IPS-NIHi11 (cell line): ENCODE measurements at places on chromosomes 3 and 15.
A peak's percentile ranks its signal among the peaks of the same experiment; 100 is the strongest.

DNA sequence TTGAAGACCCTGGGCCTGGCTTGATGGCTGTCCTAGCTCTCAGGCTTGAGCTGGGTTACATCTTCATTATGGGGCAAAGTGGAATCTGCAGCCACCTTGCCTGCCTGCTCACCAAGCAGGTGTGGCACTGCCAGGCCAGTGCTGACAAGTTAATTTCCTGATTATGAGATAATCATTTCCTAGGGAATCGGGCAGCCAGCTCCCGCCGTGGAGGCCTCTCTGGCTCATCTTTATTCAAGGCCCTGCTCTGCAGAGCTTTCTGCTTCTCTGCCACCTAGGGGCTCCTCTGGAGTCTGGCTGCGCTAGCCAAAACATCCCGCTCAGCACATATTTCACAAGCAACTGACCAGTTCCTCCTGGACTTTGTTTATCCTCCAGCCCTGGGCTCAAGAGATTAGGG is 9.9 kb downstream of the LOXL1 start:
- DNase-seq: peak; percentile 60

DNA sequence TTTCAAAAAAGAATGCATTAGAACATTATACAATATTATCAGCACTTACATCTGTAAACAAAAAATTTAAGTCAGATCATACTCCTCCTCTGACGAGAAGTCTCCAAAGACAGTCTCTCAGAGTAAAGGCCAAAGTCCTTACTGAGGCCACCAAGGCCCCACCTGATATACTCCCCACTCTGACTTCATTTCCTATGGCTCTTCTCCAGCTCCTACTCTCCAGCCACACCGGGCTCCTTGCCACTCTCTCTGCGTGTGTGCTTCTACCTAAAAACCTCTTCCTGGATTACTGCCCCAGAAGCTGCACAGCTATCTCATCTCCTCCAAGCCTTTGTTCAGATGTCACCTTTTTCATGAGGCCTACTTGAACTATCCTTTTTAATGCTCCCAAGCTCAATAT is 5.0 kb downstream of the DCP1A start:
- no peak for DNase-seq

DNA sequence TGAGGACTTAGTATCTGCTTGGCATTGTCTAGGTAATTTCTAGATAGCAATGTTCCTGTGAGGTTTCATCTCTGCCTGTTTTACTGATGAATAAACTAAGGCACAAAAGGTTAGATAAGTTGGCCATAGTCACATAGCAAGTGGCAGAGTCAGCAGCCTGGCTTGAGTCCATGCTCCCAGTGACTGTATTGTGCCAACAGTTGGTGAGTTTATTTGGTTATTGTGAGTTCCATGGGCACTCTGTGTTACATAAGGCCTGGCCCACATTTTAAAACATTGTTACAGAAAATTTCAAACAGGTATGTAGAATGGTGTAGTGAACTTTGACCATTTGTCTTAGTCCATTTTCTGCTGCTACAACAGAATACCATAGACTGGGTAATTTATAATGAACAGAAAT is 15.2 kb downstream of the MCM2 start:
- DNase-seq: no peak

DNA sequence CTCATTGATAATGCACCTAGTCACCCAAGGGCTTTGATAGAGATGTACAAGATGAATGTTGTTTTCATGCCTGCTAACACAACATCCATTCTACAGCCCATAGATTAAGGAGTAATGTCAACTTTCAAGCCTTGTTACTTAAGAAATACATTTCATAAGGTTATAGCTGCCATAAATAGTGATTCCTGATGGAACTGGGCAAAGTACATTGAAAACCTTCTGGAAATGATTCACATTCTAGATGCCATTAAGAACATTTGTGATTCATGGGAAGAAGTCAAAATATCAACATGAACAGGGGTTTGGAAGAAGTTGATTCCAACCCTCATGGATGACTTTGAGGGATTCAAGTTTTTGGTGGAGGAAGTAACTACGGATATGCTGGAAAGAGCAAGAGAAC is 135.2 kb downstream of the TLE3 start:
- no peak for DNase-seq

DNA sequence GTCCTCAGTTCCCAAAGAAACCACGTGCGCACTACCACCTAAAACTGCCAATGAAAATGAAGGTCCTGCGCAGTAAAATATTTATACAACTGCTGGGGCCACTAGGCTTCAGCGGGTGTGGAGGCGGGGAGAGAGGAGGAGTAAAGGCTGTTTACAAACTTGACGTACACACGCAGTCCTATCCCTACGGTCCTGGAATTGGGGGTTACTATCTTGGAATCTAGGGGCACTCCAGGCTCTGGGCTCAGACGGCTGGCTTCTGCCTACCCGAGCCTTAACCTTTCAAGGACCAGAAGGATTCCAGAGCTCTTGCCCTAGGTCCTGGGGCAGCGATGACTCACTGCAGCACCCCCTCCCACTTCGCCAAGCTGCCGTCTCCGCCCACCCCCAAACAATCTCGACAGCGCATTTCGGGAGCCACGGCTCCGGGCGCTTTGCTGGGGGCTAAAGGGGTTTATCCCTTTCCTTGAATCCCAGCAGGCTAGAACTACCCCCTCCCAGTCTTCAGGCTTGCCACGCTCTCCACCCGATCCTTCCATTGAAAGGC is 3.0 kb downstream of the ADAMTS9 start:
- DNase-seq: no peak

- no peak for DNase-seq
These were observed 12.8 kb downstream of the CHST2 start for GRCh38 chr3:143132246-143132980.

- DNase-seq: no peak
These were observed 14.4 kb downstream of the CGGBP1 start for GRCh38 chr3:88044411-88044810.

DNA sequence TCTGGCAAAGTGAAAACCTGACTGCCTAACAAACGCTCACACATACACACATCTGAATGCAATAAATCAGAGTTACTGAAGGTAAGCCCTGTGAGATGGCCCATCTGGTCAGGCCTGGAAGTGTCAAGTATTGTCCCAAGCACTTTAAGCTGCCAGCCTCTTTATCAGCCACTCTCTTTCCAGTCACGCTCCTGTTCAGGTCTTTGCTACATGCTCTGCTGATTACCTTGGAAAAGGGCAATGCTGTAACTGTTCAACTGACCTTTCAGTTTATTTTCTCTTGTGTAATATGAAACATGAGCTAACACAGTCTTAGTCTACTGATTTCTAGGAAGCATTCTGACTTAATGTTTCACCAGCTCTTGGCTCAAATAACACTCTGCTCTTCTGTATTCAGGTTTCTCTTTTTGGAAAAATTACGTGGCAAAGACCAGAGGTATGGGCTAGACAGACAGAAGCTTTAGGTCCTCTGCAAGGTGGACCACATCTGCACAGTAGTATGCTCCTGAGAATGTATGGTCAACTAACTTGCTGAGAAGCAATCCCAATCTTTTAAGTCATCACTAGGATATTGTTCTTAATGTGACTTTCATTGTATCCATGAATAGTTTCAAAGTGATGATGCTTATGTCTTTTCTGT is 44.5 kb downstream of the GBE1 start:
- DNase-seq: peak; percentile 11

DNA sequence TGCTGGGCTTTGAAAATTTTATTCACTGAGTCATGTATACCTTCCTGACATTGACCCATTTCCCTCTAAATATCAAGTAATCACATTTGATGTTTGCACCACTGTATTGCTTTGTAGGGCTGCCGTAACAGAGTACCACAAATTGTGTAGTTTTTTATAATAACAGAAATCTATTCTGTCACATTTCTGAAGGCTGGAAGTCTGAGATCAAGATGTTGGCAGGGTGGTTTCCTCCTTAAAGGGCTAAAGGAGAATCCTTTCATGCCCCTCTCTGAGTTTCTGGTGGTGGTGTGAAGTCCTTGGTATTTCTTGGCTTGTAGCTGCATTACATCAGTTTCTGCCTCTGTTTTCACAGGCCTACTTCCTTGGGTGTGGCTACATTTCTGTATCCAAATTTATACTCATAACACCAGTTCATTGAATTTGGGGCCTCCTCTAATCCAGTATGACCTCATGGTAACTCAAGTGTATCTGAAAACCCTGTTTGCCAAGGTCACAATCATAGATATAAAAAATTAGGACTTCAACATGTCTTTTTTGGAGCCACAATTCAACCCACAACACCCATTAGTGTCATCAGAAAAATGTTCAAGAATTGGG is 29.1 kb upstream of the ST6GAL1 start:
- DNase-seq: no peak

DNA sequence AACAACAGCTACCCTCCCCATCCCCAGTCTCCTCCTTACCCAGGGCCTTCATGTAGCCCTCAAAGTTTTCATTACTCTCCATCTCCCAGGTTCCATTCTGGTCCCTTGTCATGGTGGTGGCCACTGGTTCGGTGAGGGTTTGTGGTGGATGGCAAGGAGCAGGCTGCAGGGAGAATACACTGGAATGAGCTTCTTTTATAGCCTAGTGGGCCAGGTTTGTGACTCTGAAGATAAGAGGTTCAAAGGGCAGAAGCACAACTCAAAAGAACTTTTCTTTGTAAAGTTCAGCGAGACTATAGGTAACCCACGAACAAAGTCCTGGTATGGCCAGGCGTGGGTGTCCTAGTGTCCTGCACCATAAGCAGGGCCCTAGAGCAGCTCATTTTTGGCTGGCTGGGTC is at the start of gene RBP2:
TSS of gene RBP2 (minus strand) at position 169 of the 400 bp plus-strand sequence. CDS start at position 112, 57 bp downstream.
- no peak for DNase-seq

DNA sequence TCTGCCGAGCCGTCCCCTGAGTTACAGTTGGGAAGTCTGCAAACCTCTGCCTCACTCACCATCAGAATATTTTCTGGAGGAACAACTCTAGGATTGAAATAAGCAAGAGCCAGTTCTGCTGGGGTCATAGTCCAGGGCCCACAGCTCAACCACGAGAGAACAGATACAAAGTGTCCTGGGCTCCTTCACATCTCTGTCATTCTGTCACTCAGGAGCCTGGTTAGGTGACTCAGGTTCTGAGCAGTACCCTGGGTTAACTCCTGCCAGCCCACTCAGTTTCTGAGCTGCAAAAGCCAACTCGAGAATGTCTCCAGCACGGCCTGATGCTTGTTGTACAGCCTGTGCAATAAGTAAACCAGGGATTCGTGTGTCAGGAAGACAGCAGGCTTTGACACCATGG is 155.7 kb downstream of the SLCO3A1 start:
- DNase-seq: no peak

DNA sequence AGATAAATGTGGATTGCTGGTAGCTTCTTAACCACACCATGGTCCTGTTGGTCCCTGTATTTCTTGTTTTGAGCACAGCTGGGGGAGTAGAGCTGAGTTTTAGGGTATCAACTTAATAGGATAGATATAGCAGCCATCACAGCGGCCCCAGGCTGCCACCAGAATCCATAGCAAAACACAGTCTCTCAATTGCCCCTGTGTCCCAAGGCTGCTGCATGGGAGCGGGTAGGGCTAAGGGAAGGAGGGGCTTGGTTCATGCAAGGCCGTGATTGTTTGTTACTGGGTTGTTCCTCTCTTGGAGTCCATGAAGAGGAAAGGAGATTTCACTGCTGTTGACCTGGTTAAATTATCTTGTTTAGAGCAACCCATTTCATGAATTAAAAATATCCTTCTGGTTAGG is 22.1 kb downstream of the ARNT2 start:
- no peak for DNase-seq

DNA sequence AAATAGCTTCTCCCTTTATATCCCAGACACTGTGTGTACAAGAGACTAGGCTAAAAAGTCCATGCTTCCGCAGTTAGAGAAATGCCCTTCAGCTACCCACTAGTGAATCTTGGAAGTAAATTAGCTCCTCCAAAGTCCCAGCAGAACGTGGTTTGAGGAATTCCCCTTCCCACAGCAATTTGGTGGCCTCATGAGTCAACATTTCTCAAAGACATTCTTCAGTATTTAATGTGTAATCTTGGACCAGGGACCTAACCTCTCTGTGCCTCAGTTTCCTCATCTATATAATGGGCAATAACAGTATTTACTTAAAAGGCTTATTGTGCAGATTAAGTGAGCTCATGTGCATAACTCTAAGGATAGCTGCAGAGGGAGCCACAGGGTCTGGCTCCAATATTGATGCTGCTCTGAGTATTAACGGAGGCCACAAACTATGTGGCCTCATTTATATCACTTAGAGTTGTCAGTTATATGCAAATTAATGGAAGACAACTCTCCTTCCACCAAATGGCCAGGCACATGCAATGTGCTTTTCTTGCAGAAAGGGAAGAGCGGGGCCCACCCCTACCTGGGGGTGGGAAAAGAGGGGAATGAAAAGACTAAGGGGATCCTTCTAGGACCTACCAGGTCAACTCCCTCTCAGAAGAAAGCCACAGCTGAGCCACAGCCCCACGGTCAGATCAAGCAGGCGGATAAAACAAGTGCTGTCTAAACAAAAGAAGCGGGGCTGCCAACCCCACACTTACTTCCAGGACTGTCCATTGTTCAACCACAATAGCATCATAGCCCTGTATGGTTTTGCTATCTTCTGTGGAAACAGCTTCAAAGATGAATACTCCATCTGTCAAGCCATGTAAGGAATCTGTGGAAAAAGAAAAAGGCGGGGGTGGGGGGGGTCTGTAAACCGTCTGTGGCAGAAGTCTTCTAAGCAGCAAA is 92.4 kb downstream of the OXNAD1 start:
- DNase-seq: no peak

GRCh38 chr3:66803206-66803605 is 194.9 kb upstream of the KBTBD8 start:
- DNase-seq: peak; percentile 43

- DNase-seq: no peak
These were observed 51.4 kb downstream of the FLNB start for GRCh38 chr3:58059349-58060321.

DNA sequence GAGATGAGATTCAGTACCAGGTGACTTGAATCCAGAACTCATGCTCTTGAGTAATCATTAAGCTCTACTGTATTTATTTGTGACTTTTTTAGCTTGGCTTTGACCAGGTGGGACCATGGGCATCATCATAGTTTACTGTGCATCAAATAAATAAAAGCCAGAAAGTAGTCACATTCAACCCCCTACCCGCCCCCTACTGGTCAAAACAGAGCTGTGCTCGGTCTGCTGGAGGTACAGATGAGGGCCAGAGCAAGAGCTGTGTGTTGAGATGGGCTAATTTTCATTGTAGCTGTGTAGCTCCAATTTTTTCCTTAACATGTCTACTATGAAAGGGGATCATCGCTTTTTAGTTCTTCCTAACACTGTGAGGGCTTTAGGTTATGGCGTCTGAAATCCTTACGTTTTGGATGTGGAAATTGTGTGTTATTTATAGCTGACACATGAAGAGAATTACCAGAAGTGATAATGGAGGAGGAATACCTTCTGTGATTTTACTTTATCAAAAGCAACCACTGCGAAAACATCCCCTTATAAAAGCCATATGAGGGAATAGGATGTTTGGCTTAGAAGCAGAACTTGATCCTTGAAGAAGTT is 375.1 kb downstream of the PTPRG start:
- DNase-seq: peak; percentile 49
